ENCODE measurements at places on chromosomes 4 and X.

DNA sequence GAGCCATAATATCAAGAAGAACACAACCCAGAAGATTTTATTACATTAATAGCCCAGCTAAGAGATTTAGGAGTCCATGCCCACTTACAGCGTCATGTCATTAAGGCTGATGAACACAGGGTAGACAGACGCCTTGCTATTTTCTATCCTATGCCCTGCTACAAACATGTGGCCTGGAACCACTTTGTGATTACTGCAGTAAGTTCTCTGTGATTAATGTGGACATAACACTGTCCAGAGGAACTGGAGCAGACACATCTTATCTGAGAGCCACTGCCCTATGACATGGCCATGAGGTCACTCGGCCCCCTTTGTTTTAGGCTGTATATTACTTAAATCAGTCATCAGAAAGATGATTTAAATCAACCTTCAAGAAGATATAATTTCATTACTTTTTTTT is 211.7 kb downstream of the MAML3 start:
- DNase-seq = no peak

DNA sequence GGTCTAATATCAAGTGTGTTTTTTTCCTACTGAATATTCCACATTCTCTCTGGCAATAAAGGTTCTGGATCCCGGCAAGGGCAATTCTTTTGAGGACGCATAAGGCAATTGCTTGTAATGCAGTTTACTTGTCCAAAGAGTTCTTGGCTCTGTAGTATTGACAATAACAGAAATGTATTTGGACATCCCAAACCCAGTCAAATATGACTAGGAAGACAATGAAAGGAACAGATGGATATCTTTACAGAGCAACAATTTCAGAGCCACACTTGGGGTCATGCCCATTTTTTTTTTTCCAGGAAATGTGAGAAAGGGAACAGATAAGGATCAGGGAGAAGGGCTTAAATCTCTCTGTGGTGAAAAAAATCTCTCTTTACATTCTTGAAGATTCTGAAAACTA is 12.2 kb downstream of the GK2 start:
- no peak for DNase-seq

DNA sequence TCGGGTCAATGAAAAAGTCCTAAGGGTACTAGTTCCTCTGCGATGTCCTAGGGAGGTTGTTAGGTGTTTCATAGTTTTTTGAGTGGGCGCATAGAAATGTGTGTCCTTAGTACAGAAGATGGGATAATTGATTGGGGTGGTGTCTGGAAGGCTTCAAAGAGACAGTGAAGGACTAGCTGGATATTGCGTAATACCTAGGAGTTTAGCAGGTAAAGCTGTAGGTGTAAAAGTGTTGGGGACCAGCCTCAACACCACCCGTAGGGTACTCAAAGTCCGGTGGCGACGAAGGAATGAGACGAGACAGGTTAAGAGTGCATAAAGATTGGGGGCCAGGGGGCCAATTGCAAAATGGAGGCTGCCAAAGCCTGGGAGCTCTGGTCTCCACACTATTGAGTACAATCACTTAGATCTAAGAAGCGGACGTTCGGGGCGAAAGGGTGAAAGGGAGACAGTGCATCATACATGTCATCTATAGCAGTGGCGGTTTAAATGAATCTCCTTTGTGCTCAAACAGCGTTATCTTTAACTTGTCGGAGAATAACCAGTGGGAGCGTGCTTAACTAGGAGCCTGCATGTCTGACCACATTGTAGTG is 1.0 kb downstream of the TRMT44 start:
- no peak for DNase-seq

GRCh38 chrX:40460926-40461325 is 119.8 kb upstream of the ATP6AP2 start:
- no peak for DNase-seq

GRCh38 chr4:144223661-144224060 is 83.1 kb upstream of the GYPA start:
- DNase-seq = no peak

DNA sequence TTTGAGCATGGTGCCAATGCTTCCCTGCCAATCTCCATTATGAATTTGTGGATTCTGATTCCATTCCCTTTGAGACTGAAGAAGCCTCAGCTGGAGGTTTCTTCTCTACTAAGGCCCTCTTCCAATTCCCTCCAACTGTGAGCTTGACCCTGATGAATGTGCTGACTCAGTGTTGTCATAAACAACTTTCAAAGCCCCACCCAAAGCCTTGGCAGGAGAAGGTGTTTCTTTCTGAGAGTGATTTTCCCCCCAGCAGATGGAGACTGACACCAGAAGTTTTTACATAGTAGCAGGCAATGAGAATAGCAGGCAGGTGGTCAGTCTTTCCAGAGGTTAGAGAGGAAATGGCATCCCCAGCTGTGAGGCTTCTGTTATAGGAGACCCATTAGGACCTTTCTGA is 53.1 kb downstream of the OCRL start:
- no peak for DNase-seq

GRCh38 chrX:90040807-90041206 is 119.1 kb downstream of the TGIF2LX start:
- DNase-seq = no peak

DNA sequence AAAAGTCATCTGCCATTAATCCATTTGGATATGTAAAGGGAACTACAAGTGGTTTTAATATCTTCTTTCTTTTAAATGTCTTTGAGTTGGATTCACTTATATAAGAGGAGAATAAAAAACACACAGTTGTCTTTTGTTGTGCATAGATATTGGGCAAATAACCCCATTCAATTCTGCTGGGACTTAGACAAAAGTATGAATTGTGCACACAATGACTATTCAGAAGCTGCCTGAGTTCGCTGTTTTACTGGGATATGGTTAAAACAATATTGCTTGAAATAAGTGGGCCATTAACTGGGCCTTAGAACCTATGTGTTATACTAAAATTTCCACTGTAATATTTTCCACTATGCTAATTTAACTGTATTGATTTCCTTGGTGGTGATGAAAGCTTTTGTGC is 71.7 kb downstream of the PCYT1B start:
- no peak for DNase-seq

DNA sequence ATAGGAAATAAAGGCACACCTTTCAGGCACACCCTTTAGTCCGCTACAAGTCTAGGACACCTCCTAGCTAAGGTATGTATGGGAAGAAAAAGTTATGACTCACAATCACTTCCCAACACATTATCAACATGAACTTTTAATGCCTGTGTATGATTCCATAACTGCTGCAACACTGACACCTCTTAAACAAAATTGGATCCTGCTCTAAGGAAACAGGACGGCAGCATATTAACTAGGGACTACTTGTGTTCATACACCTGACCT is 2.4 kb upstream of the PPP3CA start:
- no peak for DNase-seq

DNA sequence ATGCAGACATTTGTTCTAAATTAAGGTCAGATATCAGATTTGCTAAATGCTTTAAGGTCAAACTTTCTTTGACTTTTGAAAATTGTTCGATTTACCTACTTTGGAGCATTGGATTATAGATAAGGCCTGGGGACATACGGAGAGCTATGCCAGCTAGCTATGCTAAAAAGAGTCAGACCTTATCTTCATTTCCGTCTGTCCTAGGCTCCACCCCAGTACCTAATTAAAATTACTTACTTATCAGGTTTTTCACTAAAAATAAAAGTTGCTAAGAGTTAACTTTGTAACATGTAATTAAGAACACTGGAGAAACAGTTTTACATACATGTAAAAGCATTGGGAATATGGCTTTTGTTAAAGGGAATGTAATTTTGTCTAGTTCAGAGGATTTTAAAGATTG is 7.1 kb upstream of the TMEM35A start:
- DNase-seq = no peak

DNA sequence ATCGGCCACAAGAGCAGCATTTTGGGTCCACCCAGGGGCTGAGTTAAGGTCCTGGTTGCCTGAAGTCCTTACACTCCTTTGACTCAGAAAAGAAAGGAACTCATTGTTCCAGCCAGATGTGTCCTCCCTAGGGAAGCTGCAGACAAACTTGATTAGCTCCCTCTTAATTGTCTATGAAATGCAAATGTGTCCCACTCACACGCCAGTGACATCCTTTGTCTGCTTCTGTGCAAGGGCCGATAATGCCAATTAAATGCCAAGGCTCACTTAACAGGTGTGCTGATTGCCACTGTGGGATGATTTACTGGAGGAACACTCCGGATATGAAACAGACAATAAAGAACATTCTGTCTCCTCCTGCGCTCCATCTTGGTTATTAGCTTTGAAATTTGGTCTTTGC is 332.9 kb upstream of the CPEB2 start:
- no peak for DNase-seq

DNA sequence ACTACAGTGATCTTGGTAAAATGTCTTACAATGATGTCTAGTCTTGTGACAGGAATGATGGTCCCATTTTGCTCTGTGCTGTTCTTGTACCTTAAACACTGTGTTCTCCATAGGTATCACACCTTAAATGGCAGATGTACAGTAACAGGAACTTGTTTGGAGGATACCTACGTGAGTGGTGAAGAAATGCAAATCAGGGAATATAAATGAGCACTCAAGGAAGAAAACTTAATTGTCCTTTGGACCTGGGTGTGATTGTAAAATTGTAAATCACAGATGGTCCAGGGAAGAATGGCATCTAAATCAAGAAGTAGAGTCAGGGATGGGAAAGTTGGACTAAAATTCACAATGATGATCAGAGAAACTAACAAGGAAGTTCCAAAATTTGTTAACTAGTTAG is 12.7 kb downstream of the HPGDS start:
- no peak for DNase-seq

- no peak for DNase-seq
Measured at GRCh38 chr4:24209131-24209530, 319.3 kb upstream of the PPARGC1A start.

DNA sequence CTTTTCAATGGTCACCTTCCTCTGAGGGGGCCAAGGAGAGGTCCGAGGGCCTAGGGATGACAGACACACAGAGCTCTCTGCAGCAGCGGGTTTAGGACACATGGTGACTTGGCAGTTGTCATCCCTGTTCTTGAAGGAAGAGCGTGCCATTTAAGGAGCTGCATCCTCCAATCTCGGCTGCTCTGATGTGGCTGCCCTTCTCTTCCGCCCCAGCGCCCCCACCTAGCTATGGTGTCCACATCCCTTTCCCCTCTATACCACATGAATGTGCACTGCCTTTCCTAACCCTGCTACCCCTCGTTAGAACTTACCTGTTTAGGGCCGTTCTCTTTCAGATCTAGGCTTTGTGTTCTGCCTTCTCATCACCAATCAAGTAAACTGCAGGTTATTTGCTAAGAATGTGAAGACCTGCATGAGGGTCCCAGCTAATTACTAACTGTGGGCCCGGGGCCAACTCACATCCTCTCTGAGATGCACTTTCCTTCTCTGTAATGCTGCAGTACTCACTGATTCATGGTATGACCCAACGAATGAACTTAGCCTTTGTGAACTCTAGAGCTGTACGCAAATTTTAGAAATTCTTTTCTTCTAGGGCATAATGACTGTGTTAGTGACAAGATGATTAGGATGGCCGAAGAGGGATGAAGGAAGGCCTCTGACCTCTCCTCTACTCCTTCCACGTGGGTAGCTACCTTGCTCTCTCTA is 38.2 kb downstream of the CHST7 start:
- no peak for DNase-seq

GRCh38 chr4:166153548-166153947 is 280.5 kb downstream of the TLL1 start:
- DNase-seq = no peak

DNA sequence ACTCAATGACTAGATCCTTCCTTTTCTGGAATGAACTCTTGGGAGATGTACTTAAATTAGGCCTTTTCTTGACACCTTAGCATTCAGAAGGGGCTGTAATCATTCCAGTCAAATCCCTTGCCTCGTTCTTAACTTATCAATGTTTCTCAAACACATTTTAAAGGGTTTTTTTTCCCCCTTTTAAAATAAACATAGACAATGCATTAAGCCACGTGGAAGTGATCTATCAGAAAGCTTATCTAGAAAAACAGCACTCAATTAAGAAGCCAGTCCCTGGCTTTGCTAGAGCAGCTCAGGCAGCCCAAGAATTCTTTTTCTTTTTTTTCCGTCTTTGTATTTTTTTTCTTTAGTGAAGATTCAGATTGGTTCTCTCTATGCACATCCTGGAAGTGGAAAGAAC is 118.2 kb downstream of the PCDH7 start:
- DNase-seq = no peak

DNA sequence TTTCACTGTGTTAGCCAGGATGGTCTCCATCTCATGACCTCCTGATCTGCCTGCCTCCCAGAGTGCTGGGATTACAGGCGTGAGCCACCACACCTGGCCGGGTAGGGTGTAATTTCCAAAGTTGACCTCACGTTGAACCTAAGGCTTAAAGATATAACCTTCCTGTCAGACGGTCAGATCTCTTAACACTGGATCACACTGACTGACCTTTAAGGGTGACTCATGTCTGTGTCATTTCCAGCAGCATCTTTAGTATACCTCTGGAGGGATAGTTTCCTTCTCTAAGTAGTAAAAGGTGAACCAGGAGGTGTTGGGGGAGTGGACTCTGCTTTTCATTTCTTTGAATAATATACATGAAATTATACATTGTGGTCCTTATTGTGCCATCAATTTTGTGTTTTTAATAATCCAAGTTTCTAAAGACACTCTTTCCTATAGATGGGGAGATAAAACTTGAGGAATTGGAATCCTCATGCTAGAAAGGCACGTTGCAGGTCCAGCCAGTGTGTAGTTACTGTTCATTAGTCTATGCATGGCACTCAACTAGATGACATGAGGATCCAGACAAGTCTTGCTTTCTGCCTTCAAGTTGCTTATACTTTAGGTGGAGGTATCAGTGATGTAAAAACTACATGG is 45.7 kb downstream of the ARHGAP10 start:
- no peak for DNase-seq

- no peak for DNase-seq
Measured at GRCh38 chr4:76458825-76459224, 23.8 kb downstream of the SHROOM3 start.

DNA sequence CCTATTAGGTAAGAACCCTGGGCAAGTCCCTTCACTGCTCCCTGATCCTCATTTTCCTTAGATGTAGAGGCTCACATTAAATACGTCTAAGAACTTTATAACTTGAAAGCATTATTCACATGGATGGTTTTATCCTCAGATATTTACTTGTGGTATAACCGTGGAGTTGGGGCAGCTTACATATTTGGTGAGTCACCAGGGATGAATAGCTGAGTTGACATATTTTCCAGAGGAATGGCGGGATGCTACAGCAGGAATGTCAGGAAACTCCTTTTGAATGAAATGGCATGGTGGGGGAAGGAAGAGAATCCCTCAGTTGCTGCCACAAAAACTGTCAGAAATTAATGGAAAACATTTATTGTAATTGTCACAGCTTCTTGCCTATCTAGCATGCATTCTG is 165.3 kb upstream of the RPS6KA3 start:
- DNase-seq = no peak

- no peak for DNase-seq
Measured at GRCh38 chrX:4314586-4314985, 601.1 kb upstream of the PRKX start.

Measured in cerebellar nuclear complex (tissue), 1 donor.